ENCODE measurements at places on chromosomes 3 and 15.

GRCh38 chr3:108006077-108006771 lies 84.6 kb downstream of the CD47 start:
- no peak for DNase-seq

GRCh38 chr15:70466895-70467529 lies 296.3 kb downstream of the UACA start:
- peak; percentile 44 for DNase-seq

DNA sequence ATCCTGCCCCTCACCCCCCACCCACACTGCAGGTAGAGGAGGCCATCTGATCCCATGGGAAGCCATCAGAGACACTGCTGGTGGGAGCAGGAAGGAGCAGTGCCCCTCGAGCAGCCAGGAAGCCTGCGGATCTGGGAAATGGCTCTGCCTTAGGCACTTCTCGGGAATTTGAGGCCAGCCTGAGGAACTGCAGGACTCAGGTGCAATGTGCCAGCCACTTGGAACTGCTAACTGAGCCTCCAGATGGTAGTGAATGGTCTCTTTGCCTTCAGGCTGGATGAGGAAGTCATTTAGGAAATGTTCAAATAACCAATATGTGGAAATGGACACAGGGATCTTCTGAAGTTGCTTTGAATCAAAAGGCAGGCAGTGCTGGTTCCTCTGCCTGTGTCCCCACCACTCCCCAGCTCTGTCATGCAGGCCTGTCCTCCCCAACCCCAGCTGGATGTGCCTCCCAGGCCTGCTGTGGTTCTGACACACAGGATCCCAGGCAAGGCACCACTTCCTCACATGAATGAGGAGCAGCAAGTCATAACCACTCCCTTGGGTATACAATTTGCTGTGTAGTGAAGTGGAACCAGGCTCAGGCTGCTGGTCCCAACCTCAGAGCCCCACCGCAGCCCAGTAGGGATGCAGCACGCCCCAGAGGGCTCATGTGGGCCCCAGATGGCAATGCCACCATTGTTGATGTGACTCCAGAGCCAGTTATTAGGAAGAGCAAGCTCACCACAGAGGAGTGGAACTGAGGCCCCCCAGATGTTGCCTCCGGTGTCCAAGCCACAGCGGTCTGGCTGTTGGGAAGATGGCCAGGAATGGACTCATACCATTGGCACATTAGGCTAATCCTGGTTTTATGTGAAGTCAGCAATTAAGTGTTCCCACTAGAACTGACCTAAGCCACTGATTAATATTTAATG lies 46.5 kb upstream of the LIMD1 start:
- no peak for DNase-seq

DNA sequence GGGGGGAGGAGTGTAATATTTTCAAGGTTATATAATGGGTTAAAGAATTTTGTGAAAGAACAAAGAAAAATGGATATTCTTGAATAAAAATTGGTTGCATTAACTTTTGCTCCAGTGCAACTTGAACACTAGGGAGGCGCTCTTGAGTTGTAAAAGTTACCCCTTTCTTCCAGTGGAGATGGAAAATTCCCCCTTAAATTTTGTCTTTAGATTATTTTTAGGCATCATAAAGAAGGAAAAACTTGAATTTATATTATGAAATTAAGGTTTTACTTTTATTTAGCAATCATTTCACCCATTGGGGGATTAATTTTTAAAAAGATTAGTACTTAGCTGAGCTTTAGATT lies 550 bp upstream of the CHD2 start:
- DNase-seq: no peak

Measured in activated CD4-positive, alpha-beta T cell treated with anti-CD3 and anti-CD28 coated beads, Interleukin-2, amount 50 U/mL, for 4 hours (primary cell).